ENCODE measurements at places on chromosomes 6 and 20.

GRCh38 chr6:122709922-122710512 is 69.5 kb upstream of the FABP7 start:
- no peak for DNase-seq

- DNase-seq, result peak; percentile 85
Observed at GRCh38 chr6:168607272-168608112, 166.5 kb downstream of the SMOC2 start.

GRCh38 chr20:237489-237888 is 10.4 kb downstream of the DEFB129 start:
- DNase-seq, result no peak

GRCh38 chr6:75268121-75268987 is 16.2 kb downstream of the TMEM30A start:
- no peak for DNase-seq

DNA sequence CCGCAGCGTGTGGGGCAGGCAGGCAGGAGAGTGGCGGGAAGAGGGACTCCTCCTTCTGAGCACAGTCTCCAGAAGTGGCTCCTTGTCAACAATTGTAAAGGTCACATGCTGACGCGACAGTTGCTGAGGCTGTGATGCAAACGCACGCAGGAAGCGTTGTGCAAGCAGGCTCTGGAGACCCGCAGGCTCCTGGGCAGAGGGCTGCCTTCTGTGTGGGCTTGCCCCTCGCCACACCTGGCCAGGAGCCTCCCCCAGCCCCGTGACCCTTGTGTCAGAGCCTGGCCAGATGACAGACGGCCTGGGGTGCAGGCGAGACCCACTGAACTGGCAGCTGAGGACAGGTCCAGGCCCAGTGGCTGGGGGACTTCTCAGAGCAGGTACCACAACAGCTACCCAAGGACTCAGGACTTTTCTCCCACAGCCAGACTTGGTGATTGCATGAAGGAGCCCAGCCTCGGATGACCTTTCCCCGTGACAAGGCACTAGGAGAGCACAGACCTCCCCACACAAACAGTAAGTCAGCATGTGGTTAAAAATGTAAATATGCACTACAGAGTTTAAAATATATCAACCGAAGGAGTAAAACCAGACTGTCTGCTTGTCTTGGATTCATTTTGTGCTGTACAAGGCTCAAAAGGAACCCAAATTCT is 222.1 kb upstream of the RREB1 start:
- no peak for DNase-seq

GRCh38 chr6:113219783-113220182 is 637.4 kb upstream of the MARCKS start:
- DNase-seq, result no peak

- no peak for DNase-seq
Observed at GRCh38 chr6:41546866-41547798, 951 bp downstream of the FOXP4 start.

DNA sequence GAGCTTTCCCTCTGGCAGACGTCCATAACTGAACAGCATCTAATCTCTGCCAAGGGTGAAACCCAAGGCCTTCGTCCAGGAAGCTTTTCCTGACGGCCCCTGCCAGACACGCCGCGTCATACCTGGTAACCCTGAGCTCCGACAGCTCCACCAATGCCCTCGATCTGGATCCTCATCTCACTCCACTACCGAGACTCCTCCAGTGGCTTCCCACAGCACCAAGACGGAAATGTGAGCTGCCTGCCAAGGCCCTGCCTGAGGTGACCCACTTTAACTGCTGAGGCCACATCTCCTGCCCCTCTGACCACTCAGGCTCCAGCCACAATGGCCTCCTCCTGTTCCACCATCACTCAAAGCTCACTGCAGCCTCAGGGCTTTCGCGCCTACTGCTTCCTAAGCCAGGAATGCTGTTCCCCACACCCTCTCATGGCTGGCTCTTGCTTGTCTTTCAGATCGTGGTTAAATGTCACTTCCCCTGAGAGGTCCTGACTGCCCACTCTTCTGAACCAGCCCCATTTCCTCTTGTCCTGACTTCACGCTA is 143.2 kb downstream of the PREX1 start:
- DNase-seq, result no peak

- DNase-seq, result no peak
Observed at GRCh38 chr6:169098116-169098515, 155.5 kb downstream of the THBS2 start.

- peak; percentile 10 for DNase-seq
Observed at GRCh38 chr20:34300809-34301586, 2.2 kb downstream of the AHCY start.

- peak; percentile 7 for DNase-seq
Observed at GRCh38 chr20:51014797-51015722, 7.8 kb downstream of the KCNG1 start.

DNA sequence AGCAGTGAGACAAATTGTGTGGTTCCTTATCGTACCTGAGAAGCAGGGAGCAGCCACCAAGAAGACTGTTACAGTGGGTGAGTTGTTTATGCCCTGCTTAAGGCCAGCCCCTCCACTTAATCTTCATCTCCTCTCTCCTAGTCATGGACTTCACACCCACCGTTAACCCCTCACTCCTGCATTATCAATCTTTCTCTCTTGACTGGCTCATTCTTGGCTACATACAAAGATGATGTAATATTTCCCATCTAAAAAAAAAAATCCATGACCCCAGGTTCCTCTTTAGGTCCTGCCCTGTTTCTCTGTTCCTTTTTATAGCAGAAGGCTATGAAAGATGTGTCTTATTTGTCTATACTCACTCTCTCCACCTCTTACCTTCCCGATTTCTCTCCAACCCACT is 72.4 kb downstream of the SHLD1 start:
- DNase-seq, result no peak

- no peak for DNase-seq
Observed at GRCh38 chr6:143376861-143377260, 73.6 kb downstream of the ADAT2 start.

DNA sequence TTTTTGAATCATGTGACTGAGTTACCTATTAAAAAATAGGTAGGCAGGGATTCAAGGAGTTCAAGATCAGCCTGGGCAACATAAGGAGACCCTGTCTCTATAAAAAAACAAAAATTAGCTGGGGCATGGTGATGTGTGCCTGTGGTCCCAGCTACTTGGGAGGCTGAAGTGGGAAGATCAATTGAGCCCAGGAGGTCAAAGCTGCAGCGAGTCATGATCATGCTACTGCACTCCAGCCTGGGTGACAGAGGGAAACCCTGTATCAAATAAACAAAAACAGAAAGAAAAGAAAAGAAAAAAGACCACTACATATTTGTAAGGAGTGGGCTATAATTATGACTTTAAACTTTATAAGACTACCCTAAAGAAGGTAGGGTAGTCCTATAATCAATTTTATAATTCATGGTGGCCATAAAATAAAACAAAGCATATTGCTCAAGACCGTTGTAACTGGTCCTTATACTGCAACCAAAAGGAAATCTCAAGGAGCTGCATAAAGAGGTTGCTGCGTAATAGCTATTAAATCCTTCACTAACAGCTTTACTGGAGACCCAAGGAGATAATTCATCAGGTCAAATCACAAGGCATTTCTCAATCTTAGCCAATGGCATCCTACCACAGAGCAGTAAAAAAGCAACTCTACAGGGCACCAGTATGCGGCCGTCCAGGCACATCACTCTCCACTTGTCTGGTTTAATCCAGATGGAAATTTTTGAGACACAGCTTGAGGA is 13.5 kb downstream of the PIGU start:
- DNase-seq, result no peak

- no peak for DNase-seq
Observed at GRCh38 chr20:53773792-53774401, 180.3 kb upstream of the ZNF217 start.

GRCh38 chr20:18783385-18783959 is 30.1 kb upstream of the SCP2D1 start:
- no peak for DNase-seq

DNA sequence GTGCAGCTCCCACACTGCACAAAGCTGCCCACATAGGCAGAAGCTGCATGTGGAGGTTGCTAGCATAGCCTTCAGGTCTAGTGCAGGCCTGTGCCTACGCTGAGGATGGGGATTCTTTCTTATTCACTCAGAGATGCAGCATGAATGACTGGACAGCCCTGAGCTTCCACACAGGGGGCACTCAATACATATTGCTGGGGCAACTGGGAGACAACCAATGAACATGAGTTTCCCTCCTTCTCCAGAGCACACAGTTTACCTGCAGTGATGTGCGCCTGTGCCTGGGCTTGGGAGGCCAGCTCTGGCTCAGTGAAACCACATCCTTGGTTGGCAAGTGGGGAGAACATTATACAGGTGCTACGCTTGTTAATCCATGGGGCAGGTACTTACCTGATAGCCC is 389.9 kb downstream of the RNGTT start:
- DNase-seq, result no peak

DNA sequence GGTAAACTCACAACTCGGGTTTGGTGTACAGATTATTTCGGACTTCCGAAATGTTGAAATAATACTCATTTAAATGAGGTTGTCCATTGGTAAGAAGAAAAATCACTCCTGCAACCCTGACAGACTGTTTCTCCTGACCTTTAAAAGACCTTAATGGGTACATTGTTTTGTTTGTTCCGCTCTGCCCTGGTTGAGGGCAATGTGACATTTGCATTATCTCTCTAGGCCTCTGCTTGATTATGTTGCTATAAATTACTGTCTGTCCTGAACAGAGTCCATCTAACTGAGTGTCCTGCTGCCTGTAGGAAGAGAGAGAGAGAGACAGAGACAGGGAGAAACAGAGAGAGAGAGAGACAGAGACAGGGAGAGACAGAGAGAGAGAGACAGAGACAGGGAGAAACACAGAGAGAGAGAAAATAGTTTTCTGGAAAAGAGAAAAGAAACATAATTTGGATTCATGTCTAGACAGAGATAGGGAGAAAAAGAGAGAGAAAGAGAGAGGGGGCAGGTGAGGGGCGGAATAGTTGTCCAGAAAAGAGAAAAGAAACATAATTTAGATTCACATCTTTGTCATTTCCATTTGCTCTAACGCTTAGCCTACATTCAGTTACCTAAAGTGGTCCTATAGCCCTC is 83.2 kb downstream of the SHLD1 start:
- no peak for DNase-seq

DNA sequence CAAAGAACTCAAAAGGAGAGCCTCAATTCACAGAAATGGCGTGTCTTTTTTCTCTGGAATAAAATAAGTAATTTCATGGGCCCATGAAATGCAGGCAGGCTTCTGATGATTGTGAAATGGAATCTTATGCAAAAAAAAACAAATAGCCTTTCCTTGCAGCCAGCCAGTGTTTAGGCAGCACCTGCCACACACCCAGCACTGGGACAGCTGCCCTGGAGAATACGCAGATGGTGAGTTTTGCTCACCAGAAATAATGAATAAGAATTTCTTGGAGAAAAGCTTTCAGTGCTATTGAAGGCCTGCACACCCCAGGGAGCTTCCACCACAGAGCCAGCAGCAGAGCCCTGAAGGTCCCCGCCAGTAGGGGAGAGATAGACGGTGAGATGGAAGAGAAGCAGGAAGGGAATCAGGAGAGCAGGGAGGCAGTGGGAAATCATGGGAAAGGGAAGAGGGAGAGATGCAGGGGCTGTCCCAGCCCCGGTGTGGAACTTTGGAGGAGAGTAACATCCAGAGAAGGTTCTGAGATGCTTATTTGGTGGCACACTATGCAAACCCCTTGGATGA is 54.9 kb downstream of the PXDC1 start:
- no peak for DNase-seq

DNA sequence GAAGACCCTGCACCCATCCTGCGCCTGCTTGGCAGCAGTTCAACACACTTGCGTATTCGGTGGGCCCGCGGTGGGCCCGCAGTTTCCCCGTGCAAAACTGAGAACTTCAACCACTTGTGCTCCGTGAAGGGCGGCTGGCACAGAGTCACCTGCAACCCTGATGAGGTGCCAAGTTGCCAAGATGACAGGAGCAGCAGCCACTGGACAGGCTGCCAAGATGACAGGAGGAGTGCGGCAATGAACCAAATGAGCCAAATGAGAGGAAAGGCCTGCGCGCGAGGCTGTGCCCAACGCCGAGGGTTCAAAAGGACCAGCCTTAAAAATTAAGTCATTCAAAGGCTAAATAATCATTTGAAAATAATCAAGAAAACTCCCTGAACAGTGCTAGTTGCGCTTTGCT is 20.1 kb downstream of the DIDO1 start:
- DNase-seq, result no peak

GRCh38 chr6:142966294-142966693 is 21.3 kb upstream of the HIVEP2 start:
- no peak for DNase-seq

DNA sequence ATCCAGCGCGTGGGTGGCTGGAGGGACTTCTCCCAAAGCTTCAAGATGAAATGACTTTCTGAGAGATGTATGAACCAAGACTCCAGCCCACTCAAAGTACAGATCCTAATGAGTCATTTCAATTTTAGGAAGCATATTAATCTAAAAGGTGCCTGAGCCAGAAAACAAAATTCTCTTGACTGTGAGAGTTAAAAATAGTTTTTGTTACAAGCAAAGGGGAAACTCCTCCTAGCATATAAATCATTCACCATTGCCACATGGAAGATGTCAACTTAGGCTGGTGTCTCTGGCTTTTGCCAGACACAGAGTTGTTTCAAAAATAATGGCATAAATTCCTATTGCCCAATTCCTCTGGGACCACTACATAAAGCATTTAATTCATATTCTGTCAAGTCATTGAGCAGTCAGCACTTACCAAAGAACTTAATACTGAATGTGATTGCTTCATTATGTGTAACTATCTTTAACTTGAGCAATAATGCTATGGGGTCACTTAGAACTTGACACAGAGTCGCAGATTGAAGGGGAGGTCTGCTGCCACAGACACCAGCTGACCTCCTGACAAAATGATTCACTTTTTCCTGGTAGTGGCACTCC is 280.6 kb downstream of the SLC35F1 start:
- no peak for DNase-seq

- no peak for DNase-seq
Observed at GRCh38 chr20:59985164-59985563, 26.9 kb downstream of the CDH26 start.

- DNase-seq, result no peak
Observed at GRCh38 chr20:38250609-38251008, 9.9 kb downstream of the KIAA1755 start.

GRCh38 chr6:17178754-17179529 is 77.1 kb downstream of the STMND1 start:
- no peak for DNase-seq

GRCh38 chr6:129679758-129680157 is 30.2 kb downstream of the ARHGAP18 start:
- DNase-seq, result no peak

- peak; percentile 15 for DNase-seq
Observed at GRCh38 chr6:30821862-30822784, 62.2 kb upstream of the DDR1 start.

GRCh38 chr6:106476331-106477105 is 116.0 kb downstream of the CRYBG1 start:
- no peak for DNase-seq

- no peak for DNase-seq
Observed at GRCh38 chr20:61588411-61589385, 336.6 kb downstream of the CDH4 start.
